NCI-H510A treated with DMSO at 0.1 percent for 48 hours (cell line): ENCODE measurements at places on chromosomes 3 and 15.

GRCh38 chr3:114034787-114035545 is 21.4 kb downstream of the CCDC191 start:
- no peak for DNase-seq

- no peak for DNase-seq
Measured at GRCh38 chr3:177466074-177466473, 268.8 kb upstream of the TBL1XR1 start.

DNA sequence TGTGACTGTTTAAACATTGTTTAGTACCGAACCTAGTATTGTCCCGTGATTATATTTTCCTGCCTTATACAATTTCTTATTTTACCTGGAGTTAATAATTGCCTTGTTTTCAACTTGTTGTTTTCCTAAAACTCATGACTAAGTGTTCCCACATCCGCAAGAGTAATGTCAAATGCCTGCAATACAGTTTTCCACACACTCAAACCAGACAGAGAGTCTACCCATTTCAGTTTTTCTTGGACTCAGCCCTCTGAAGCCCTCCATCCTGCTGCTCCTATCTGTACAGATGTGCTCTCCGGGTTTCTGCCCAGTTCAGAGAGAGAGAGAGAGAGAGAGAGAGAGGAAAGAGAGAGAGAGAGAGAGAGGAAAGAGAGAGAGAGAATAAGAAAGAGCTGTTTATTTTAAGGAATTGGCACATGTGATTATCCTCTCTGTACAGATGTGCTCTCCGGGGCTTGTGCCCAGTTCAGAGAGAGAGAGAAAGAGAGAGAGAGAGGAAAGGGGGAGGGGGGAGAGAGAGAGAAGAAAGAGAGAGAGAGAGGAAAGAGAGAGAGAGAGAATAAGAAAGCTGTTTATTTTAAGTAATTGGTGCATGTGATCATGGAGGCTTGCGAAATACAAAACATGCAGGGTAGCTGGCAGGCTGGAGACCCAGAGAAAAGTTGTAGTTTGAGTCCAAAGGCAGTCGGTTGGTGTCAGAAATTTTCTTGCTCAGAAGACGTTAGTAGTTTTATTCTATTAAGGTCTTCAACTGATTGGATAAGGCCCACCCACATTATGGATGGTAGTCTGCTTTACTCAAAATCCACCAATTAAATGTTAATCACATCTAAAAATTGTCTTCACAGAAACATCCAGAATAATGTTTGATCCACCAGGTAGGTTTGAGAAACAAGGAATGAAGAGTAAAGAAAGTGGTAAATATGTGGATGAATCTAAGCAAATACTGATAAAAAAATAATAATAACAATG is 104.1 kb upstream of the GOLGA8J start:
- no peak for DNase-seq

GRCh38 chr3:155809181-155809580 is 3.1 kb upstream of the C3orf33 start:
- DNase-seq: no peak

- DNase-seq: no peak
Measured at GRCh38 chr3:196192036-196192523, 19.1 kb downstream of the ZDHHC19 start.

GRCh38 chr3:148318240-148318639 is 379.5 kb upstream of the AGTR1 start:
- no peak for DNase-seq

GRCh38 chr3:16330351-16330750 is 65.3 kb downstream of the OXNAD1 start:
- no peak for DNase-seq

DNA sequence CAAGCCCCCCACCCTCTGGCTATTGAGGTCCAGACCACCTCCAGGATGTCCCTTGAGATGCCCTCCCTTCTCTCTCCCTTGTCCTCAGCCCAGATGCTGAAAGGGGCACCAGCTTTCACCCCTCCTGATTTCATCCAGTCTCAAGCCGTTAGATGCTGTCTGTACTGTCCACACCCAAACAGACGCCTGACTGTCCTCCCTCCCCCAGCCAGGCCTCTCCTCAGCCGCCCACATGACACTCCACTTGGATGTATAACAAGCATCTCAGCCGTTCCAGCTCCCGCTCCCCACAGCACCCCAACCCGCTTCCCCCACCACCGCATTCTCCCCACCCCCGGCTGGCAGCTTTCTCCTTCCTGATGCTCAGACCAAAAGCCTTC is 25.0 kb upstream of the CYP11A1 start:
- no peak for DNase-seq

- no peak for DNase-seq
Measured at GRCh38 chr15:37701230-37701629, 233.2 kb upstream of the TMCO5A start.

DNA sequence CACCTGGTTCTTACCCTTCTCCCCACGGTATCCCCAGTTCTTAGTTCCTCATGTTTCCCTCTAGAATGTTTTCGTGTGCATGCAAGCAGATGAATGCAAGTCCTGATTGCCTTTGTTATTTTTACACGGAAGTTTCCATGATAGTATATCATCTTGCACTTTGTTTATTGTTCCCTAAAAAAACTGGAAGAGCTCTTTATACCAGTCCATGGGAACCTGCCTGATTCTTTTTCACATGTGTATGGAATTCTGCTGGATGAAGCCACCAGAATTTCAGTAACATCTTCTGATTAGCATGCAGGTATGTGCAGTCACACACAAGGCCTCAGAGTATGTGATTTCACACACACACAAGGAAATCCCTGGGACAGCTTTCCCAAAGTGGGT is 16.0 kb upstream of the LRRK1 start:
- no peak for DNase-seq

- DNase-seq: peak; percentile 14
Measured at GRCh38 chr3:159781867-159782266, 206.8 kb upstream of the IL12A start.

GRCh38 chr15:45871121-45871855 is 236.5 kb downstream of the SQOR start:
- no peak for DNase-seq

DNA sequence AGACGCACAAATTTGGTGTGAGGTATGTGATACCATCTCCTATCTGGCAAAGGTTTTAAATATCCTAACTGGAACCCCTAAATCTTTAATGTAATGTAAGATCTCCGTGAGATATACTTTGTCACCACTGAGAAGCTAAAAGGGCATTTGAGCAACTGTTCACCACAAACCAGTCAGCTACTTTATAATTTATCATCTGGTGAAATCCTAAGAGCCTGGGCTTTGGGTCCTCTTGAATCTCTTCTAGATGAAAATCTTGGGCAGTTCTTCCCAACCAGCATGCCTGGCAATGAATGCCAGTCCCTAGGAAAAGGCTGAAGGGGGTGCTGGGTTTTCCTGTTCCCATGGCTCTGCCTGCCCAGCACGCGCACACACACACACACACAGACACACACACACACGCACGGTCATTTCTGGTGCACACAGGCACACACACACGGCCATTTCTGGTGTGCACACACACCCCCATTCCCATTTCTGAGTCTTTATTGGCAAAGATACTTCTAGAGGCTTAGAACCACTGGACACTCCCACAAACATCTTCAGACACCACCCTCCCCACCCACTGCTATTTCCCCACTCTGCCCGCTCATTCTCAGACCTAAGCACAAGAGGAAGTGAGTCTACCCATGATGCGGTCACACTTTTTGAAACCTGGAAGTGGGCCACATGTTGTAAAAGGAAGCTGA is 72.6 kb downstream of the MYO1E start:
- DNase-seq: no peak

- no peak for DNase-seq
Measured at GRCh38 chr3:196399485-196399945, 32.7 kb downstream of the UBXN7 start.

DNA sequence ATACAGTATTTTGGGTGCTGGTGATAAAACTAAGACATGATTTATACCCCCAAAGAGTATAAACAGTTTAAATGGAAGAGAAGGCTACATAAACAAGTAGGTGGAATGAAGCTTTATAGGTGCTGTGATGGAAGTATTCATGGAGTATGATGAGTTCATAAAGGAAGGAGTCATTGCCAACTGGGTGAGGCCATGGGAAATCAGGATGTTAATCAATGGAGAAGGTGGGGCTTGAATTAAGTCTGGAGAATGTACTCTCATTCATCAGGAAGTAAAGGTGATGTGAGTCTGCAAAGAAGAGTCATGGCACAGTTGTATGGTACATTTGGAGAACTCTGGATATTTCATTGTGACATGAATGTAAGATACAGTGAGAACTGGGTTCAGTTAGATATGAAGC is 147.5 kb upstream of the MME start:
- no peak for DNase-seq

DNA sequence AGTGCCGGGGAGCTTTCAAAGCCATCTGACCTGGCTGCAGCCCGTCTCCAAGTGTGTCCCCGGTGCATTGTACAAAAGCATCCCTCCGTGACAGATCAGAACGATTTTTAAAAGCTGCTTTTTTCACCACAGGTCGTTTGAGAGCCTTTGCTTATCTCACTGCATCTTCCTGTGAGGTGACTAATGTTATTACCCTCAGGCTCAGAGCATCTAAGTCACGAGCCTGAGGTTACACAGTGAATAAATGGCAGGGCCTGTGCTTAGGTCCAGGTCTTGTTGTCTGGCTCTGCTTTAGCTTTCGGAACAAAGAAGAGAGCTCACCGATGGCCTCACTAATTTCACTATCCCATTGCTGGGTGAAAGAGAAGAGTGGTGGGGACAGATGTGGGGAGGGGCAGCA is 83.3 kb downstream of the SEC22A start:
- DNase-seq: no peak

DNA sequence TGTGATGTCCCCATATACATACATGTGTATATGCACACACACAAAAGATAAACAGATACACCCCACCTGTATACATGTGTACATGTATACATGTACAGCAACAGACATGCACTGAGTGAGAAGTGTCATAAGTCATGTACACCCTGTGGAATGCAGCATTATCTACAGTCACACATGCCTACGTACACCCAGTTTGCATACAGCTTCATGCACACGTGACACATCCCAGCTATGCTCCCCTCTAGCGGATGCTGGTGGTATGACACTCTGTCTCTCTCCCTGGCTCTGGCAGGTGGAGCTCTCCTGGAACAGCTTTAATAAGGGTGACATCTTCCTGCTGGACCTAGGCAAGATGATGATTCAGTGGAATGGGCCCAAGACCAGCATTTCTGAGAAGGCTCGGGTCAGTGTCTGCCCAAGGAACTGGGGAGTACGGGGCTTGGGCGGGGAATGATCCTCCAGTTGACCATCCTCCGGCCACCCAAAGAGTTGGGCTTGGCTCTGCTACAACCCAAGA is 6.3 kb downstream of the VILL start:
- peak; percentile 55 for DNase-seq

GRCh38 chr15:35159170-35159569 is 74.1 kb upstream of the NANOGP8 start:
- DNase-seq: no peak

DNA sequence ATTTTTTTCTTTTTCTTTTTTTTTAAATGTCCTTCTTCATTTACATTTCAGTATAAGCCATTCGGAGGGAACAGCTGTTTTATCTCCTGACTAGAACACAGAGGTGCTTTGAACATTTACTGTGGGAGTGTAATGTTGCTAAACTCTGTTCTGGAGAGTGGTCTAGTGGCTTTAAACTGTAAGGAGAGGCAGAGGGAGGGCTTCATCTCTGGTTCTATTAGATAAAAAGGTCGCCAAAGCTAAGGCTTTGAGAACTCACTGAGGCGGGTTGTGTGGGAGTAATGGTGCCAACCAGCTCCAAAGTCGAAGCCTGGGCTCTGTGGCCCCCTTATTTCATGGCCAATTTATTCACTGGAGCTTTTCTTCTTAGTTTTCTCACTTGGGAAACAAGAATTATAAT is 133.2 kb downstream of the ANXA2 start:
- no peak for DNase-seq

- no peak for DNase-seq
Measured at GRCh38 chr15:73141216-73141900, 89.1 kb downstream of the NEO1 start.

- peak; percentile 60 for DNase-seq
Measured at GRCh38 chr15:78392430-78392829, 45.6 kb upstream of the IREB2 start.
